ENCODE measurements at places on chromosomes 5 and 9. TPM values are rescaled to one million over a fixed set of nuclear protein-coding genes. Genes with fewer than 3 reads are reported as not detected.

- DNase-seq = no peak
Observed at GRCh38 chr9:94801681-94802080, 75.2 kb downstream of the AOPEP start.

GRCh38 chr9:86200599-86201162 is 58.8 kb downstream of the C9orf153 start:
- DNase-seq = no peak

- no peak for DNase-seq
Observed at GRCh38 chr9:97575673-97576200, 57.4 kb downstream of the TSTD2 start.

UNC5A gene
- polyA plus RNA-seq = 0.24 TPM

MEF2C gene
- polyA plus RNA-seq = 31.7 TPM

CDC20B gene
- polyA plus RNA-seq = 0.74 TPM
